ENCODE measurements at places on chromosomes 3 and 15.

- no peak for DNase-seq
These were observed 159.5 kb downstream of the PLCH1 start for GRCh38 chr3:155585384-155585783.

- DNase-seq: no peak
These were observed 55.6 kb upstream of the C15orf61 start for GRCh38 chr15:67465196-67465952.

DNA sequence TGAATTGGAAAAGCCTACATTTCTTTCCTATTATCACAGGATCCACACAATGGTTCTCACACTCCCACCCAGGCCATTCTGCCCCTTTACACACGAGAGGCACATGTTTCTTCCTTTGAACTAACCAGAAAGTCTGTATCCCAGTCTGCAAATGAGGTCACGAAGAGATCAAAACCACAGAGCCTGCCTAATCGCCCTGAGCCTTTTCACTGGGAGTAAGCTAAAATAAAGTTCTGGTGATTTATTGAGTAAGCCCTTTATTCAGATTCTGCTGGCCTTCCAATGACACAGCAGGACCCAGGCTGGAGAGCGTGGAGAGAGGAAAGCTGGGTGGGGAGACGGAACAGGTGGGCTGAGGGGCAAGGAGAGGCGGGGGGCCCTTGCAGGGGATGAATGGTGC is 78.7 kb downstream of the ATP1B3 start:
- DNase-seq: no peak

DNA sequence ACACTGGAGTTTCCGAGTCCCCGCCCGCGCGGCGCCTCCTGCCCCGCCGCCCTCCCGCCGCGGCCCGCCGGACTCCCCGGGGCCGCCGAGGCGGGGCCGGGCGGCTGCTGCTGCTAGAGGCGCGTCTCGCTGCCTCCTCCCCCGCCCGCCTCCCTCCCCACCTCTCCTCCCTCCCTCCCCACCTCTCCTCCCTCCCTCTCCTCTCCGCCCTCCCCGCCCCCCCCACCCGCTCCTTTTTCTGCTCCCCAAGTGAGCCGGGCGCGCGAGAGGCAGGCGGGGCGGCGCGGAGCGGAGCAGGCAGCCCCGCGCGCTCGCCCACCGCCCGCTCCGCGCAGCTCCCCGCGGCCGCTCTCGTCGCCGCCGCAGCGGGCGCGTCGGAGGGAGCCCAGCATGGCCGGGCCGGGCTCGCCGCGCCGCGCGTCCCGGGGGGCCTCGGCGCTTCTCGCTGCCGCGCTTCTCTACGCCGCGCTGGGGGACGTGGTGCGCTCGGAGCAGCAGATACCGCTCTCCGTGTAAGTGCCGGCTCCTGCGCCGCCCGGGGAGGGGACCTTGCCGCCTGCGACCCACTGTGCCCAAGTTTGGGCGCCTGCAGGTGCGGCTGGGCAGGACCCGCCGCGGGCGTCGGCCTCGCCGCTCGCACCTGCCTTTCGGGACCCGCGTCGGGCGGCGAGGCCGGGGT is at the start of gene CACNA2D3:
CACNA2D3 (plus strand) TSS at position 229 of the 679 bp plus-strand sequence.
- no peak for DNase-seq

DNA sequence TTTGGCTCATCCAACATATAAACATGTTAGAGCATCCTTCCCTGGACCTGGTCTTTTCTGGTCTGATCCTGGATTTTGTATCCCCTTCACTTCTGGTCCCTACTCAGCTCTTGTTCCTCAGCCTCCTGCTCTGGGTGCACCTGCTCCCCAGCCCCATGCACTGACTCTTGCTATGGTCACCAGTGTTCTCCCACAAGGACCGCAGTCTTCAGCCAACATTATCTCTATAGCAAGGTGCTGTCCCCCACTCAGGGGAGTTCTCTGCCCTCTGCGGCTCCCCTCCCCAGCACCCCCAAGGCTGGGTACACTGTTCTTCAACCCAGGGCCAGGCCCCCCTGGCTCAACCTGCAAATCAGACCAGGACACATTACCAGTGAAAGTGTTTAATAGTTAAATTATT is 80.2 kb downstream of the SEC22A start:
- DNase-seq: no peak

GRCh38 chr15:66704803-66705153 is 2.7 kb downstream of the SMAD6 start:
- DNase-seq: no peak

DNA sequence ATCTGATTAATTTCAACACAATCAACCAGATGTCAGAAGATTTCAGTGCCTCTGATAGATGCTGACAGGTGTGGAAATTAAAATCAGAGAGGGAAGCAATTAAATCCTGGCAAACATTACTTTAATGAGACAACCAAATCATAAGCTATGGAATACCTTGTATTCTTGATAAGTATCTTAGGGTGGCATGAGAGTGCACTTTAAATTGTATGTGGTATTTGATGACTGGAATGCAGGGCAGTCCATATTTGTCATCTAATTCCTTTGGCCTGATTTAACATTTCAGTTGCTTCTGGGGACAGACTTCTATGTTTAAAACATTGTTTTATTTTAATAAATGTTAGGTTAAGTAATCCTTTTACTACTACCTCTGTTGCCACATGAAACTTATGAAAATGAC is 184.1 kb downstream of the LPP start:
- no peak for DNase-seq

- no peak for DNase-seq
These were observed 9.7 kb upstream of the XIRP1 start for GRCh38 chr3:39202094-39202493.

DNA sequence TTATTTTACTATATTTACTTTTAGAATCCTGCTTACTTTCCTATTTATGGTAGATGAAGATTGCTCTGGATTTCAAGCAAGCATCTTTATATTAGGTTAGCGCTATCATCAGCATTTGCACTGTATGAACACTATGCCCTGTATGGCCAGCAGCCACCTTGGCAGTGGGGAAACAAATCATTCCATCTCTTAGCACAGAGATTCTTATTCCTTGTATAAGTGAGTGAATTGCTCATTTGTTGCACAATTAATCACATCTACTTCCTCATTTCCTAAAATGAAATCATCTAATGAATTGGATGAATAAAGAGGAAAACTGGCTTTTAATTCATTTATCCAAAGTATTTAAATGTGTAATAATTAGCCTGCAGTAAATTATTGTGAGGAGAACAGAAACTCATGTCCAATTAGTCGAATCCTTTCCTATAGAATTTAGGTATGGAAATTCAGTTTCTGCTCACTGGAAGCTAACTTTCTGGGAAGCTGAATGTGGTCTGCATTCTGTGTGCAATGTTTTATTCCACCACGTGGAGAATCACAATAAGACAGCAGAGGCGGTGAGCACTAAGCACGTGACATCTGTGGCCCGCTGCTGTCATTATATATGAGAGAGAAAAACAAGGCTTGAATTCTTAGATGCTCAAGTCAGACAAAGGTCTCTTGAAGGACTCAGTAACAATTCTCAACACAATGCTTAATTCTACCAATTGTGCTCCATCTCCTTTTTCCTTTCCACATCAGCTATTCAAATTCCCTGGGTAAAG is 93.4 kb downstream of the PEX5L start:
- DNase-seq: no peak

DNA sequence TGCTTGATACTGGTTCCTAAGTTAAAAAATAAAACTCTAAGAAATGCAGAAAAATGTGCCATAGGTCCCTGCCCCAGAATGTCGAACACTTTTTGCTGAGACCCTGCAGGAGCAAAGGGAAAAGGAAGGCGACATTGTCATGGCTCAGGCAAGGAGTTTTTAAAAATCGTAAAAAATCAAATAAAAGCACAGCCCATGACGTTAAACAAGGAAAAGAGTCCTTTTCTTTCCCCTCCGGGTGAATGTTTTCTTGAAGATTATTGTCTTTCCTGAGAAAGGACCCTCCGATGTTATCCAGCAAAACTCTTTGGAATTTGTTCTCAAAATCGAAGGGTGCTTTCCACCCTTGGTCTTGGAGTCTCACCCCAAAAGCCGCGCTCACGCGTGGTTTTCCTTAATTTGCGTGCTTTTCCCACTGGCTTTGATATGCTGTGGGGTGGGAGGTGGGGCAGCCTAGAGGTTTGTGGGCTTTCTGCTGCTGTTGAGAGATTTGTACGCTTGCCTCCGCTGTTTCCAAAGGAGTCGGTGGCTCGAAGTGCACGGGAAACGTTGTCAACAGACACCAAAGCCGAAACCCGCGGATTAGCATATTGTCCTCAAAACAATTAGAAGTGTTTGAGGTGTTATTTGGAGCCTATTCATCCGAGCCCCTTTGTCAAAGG is 2.9 kb downstream of the SOX14 start:
- no peak for DNase-seq

DNA sequence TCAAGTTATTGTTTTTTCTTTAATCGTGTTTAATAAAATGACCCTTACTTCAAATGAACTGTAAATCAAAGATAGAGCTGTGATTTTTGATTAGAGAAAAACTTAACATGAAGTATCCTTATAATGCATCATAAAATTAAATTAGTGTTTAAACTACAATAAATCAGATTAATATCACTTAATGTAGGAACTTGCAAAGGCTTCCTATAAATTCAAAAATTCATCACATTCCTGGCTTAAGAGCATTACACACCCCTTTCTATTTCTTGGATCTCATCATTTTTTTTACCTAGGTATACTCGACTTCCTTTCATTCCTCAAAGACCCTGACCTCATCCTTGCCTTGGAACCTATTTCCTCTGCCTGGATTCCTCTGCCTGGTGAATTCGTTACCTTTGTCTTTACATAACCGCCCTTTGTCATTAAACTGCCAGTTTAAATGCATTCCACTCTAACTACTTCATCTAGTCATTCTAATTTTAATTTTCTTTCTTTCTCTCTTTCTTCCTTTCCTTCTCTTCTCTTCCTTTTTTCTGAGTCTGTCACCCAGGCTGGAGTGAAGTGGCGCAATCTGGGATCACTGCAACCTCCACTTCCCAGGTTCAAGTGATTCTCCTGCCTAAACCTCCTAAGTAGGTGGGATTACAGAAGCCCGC is 1244.5 kb downstream of the OTOL1 start:
- DNase-seq: no peak

DNA sequence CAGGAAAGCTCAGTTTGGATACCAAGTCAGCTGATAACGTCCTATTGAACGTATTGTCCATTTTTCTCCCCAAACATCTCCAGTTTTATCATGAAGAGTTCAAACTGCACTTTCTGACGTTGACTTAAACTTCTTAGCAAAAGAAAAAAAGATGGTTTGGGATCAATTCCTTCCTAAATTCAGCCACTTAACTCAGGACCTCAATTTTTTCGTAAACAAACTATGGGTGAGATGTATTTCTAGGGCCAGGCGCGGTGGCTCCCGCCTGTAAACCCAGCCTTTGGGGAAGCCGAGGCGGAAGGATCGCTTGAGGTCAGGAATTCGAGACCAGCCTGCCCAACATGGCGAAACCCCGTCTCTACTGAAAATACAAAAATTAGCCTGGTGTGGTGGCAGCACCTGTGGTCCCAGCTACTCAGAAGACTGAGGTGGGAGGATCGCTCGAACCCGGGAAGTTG is 464 bp upstream of the MRPS25 start:
- no peak for DNase-seq

DNA sequence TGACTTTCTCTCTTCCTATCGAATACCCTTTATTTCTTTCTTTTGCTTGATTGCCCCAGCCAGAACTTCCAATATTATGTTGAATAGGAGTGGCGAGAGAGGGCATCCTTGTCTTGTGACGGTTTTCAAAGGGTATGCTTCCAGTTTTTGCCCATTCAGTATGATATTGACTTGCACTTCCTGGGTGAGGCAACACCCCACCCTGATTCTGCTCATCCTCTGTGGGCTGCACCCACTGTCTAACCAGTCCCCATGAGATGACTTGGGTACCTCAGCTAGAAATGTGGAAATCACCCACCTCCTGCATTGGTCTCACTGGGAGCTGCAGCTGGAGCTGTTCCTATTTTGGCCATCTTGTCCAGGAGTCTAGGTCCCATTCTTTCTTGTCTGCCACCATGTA is 44.8 kb upstream of the KCNH8 start:
- DNase-seq: no peak

- no peak for DNase-seq
These were observed 80.7 kb downstream of the FMN1 start for GRCh38 chr15:33113666-33114373.

GRCh38 chr3:37999836-38000235 is 9.2 kb downstream of the VILL start:
- DNase-seq: no peak

DNA sequence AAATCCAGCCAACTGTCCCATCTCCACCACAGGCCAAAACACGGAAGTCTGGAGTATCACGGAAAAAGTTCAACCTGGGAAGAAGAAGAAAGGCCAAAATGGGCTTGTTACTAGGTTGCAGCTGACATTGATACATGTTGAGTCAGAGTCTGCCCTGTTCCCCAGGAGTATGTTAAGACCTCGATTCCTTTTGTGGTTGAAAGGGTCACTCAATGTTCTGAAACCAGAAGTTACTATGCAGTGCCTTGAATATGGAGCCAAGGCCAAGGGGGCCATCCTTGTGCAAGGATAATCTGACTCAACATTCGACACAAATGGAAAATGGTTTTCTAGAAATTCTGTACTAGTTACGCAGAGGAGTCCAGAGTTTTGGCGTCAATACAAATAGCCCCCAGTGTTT is 104.2 kb downstream of the DGKG start:
- DNase-seq: no peak

- DNase-seq: peak; percentile 50
These were observed 97.6 kb downstream of the FRMD4B start for GRCh38 chr3:69288161-69288895.

GRCh38 chr3:152076148-152076547 is 192.6 kb upstream of the MBNL1 start:
- no peak for DNase-seq

GRCh38 chr15:81418891-81419290 is 44.9 kb upstream of the TMC3 start:
- DNase-seq: no peak

DNA sequence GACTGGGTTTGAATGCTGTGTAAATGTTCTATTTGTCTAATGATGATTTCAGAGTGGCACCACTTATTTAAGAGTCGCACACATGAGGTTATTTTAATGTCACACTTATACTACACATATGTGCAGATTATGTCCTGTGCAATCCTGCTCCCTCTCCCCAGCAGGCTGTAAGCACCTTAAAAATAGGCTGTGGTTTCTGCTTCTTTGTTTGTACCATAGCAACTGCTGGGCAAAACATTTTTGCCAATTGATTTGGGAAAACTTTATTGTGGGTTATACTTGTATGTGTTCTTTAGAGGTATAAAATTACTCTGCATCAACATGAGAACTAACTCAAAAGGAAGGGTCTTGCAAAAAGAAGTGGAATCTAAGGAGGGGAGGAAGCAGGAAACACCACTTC is 318.5 kb downstream of the NTRK3 start:
- DNase-seq: no peak

GRCh38 chr15:25525741-25526140 is 86.9 kb upstream of the UBE3A start:
- DNase-seq: no peak

DNA sequence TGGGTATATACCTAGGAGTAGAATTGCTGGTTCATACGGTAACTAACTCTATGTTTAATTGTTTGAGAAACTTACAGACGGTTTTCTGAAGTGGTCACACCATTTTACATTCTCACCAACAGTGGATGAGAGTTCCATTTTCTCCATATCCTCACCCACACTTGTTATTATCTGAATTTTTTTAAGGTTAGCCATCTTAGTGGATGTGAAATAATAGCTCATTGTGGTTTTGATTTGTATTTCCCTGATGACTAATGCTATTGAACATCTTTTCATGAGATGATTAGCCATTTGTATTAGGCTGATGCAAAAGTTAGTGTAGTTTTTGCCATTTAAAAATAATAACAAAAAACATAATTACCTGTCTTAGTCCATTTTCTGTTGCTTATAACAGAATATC is 18.6 kb downstream of the CSTA start:
- no peak for DNase-seq

Measured in stimulated activated naive CD8-positive, alpha-beta T cell treated with anti-CD3 and anti-CD28 coated beads, Interleukin-15, Interleukin-2, amounts not matched to agents 100 U/mL and 50 U/mL, for 24 hours (primary cell).